Activated gamma-delta T cell treated with Interleukin-2 at 50 U/mL for 16 hours (primary cell): ENCODE measurements at places on chromosomes 7 and 10.

DNA sequence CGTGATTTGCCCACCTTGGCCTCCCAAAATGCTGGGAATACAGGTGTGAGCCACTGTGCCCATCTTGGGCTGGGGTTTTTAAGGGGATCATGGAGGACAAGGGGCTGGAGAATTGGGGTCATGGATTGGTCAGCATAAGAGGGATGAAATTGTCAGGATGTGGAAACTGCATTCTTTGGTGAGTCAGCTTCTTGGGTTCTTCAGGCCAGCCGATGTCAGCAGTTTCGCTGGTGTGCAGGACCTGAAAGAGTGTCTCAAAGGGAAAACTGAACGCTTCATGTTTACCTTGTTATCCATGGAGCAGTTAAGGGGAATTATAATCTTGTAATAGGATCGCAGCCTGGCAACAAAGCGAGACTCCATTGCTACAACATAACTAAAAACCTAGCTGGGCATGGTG is 13.0 kb downstream of the GALNT17 start:
- DNase-seq = no peak

GRCh38 chr10:73956476-73957359 is 41.2 kb upstream of the VCL start:
- peak; percentile 20 for DNase-seq

DNA sequence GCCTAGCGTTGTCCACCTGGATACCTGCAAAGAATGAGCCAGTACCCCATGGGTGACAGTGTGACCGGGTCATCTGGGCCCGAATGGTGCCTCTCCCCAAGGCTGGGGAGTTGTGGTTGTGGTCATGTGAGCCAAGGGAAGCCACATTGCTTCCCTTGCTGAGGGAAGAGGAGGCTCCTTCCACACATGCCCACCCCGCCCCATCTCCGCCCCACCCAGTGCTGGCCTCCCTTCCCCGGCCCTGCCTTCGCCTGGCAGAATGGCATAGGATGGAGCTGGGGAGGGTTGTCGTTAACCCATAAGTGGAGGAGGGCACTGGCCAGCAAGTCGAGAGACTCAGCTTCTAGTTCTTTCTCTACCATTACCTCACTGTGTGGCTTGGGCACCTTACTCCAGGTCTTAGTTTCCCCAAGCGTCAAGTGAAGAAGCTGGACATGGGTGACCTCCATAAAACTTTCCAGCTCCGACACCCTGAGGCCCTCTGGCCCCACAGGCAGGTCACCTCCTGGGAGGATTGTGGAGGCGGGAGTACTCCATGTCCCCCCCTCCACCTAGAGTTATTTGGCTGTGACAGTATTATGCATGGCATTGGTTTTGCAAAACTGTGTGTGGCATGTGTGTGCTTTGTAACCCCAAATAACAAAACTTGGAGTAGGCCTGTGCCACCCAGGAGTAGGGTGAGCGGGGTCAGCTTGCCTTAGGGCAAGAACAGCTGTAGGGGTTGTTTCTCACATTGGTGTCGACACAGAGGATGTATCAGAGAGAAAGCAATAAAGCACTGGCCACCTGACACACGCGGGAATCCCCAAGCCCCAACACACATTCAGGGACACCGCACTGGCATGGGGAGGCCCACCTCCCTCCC is 90.5 kb upstream of the MACROH2A2 start:
- DNase-seq = no peak

GRCh38 chr10:14967897-14968296 is 8.7 kb downstream of the MEIG1 start:
- DNase-seq = no peak

DNA sequence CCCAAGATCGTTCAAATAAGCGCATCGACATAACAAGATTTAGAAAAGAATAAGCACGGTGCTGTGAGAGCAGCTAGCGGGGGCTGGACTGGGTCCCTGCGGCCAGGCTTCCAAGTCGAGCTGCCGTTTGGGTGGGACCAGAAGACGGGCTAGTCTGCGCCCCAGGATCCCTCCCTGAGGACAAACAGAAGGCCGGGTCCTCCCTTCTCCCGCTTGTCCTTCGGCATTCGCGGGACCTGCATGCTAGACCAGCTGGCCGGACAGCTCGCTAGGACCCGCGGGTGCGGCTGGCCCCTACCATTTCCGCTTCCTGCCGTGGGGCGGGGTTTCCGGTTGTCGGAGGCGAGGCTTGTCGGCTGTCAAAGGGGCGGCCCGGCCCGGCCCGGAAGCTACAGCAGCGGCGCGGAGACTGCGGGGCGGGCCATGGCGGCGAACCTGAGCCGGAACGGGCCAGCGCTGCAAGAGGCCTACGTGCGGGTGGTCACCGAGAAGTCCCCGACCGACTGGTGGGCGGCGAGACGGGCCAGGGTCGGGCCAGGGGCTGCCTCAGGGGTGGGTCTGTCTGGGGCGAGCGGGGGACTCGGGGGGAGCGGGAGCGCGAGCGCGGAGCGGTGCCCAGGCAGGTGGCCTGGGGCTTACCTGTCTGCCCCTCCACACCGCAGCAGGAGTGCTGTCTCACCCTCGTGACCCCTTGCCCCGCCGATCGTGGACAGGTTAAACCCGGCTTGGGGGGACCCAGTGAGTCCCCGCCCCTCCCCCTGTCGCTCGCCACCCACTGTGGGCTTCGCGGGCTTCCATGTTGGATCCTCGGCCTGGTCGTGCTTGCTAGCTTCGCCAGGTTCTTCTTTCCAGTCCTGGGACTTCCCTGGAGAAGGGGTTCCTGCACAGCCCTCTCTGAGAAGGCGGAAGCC is at the start of gene DBNL:
Gene DBNL, plus strand, starts transcription at position 388 of the 911 bp plus-strand sequence. Its CDS starts 36 bp downstream, at position 424.
- DNase-seq = peak; percentile 92

- no peak for DNase-seq
These were observed 132.6 kb downstream of the DNAJB6 start for GRCh38 chr7:157469181-157470016.

- DNase-seq = no peak
These were observed 43.9 kb downstream of the LYZL1 start for GRCh38 chr10:29332761-29333148.

- no peak for DNase-seq
These were observed 6.6 kb downstream of the RASGEF1A start for GRCh38 chr10:43260117-43260761.

DNA sequence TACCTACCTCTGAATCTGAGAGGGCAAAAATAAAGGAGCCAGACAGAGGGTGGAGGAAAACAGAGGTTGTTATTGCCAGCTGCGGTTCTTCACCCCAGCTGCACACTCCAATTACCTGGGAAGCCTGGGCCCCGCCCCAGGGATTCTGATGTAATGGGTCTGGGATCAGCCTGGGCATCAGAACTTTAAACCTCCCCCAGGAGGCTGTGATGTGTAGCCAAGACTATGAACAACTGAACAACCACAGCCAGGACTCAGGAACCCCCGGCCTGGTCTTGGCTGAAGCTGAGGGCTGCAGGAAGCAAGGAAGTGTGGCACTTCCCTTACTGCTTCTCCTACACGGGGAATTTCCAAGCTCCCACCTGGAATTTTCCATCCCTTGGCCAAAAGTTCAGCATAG is 89.3 kb downstream of the HIP1 start:
- DNase-seq = no peak

GRCh38 chr10:72772031-72772430 is 80.1 kb downstream of the MCU start:
- no peak for DNase-seq

DNA sequence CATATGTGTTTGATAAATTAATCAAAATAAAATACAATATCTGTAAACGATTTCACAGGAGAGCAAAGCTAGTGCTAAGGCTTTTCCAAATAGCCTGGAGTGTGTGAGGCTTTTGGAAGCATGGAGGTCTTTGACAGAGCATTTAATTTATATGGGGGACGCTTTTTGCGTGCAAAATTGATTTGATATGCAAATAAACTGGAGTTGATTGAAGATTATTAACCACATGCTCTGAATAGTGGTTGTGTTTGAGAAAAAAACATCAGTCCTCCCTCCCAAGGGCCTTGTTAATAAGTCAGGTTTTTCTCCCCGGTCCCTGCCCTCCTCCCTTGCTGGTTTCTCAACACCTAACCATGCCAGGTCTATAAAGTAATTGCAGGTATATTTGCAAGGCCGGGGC is 85.1 kb upstream of the FGFR2 start:
- no peak for DNase-seq

DNA sequence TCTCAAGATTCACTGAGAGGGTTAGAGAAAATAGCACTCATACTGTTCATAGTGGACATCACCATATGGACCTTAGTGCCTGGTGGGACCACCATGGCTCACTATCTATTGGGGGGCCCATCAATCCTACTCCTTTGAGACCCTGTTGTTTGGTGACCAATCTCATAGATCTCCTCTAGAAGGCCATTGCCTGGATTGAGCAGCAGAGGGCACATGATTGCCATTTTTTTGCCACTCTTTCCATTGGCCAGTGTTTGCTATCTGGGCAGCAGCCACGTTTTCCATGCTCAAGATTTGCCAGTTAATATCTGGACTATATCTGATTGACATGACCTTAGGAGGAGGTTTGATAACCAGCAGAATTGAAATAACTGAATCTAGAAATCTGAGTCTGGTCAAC is 244.5 kb downstream of the ITGB1 start:
- no peak for DNase-seq

- no peak for DNase-seq
These were observed 226.7 kb downstream of the TCF7L2 start for GRCh38 chr10:113176652-113177155.

- no peak for DNase-seq
These were observed 427.3 kb upstream of the C7orf33 start for GRCh38 chr7:148163246-148163645.

DNA sequence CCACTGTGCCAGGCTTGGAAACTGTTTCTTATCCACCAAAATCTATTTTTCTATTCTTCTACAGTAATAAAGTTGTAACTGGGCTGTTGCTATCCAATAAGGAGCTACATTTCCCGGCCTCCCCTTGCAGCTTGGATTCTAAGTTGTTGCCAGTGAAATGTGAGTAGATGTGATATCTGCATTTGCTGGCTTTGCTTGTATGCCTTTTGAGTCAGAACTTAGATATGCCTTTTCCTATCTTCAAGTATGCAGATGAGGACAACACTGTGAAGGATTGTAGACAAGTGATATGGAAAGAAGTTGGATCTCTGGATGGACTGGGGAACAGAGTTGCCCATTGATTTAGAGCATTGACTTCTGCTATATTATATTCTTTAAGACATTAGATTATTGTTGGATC is 236.9 kb downstream of the REEP3 start:
- DNase-seq = no peak

DNA sequence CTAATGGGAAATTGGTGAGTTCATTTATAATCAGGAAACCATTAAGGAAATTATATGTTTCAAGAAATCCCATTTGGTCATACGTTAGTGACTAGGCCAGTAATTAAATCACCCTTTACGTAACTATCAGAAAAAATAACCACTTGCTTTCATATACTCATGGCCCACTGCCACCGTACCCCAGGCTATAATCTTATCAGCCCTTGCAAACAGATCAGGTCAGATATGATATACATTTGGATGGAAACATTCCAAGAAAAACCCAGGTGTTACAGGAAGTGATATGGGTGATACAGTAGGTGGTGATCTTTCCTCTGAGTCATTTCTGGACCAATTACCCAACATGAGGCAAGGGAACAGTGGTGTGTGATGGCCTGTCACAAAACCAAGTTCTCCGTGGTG is 481.0 kb upstream of the SEMA3A start:
- no peak for DNase-seq

- DNase-seq = no peak
These were observed 63.9 kb upstream of the CACNA2D1 start for GRCh38 chr7:82507365-82507975.

DNA sequence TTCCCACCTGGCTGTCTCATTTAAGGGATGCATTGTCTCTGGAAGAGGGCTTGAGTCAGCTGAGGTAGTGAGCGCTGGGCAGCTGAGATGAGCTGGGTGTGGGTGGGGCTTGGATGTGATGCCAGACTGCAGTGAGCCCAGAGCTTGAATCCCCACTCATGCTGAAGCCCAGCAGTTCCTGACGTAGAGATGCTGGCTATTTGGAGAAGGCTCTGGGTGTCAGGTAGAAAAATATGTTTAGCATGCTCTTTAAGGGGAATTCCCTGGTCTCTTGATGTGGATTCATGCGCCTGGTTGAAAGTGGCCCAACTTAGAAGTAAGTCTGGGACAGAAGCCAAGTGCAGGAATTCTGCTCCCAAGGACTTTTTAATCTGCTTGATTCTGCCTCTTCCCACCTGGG is 241.5 kb upstream of the IGFBP3 start:
- DNase-seq = no peak

- no peak for DNase-seq
These were observed 590.0 kb downstream of the NRG3 start for GRCh38 chr10:82464966-82465365.

DNA sequence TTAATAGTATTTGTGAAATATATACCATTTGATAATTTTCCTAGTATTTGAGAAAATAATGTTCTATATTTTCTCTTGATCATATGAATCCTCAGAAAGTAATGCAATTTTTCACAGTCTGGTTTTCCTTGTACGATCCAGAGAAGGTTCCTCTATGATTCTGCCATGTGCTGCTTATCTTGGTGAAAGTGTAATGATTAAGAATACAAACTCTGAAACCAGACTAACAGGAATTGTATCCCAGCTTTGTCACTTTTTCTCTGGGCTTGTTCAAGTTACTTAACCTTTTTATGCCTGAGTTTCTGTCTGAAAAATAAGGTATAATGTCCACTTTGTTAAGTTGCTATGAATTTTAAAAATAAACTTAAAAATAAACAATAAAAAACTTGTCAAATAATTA is 169.6 kb upstream of the ZNF804B start:
- DNase-seq = no peak

GRCh38 chr10:11168423-11169090 is 150.9 kb downstream of the CELF2 start:
- no peak for DNase-seq

- DNase-seq = no peak
These were observed 232.9 kb upstream of the KAT6B start for GRCh38 chr10:74593470-74593869.

DNA sequence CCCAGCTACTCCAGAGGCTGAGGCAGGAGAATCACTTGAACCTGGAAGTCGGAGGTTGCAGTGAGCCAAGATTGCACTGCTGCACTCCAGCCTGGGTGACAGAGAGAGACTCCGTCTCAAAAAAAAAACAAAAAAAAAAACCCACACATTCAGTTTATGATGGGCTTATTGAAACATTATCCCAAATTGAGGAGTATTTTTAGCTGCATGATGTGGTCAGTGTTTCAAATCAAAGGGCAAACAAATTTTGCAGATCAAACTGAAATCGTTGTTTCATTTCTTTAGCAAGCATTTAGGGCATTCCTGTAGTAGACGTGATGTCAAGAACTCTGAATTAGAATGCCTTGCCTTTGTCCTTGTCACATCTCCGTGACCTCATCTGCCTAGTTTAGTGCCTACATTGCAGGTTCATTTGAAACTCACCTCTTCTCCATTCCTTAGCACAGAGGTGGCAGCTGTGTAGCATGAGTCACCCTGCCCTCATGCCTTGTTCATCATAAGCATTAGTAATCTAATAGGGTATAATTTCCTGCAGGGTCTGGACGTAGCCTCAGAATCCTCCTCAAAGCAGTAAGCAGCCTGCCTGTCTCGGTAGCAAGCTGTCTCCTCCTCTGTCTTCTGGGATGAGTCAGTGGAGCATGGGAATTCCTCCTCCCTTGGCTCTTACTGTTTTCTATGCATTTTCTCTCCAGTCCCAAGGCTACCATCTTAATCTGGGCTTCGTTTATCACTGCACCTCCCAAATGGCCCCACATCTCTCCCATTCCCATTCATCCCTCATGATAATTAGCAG is 73.8 kb downstream of the CUL1 start:
- peak; percentile 5 for DNase-seq
